ENCODE measurements at places on chromosomes 16 and 17. TPM values are rescaled to one million over a fixed set of nuclear protein-coding genes. Genes with fewer than 3 reads are reported as not detected.
A peak's percentile ranks its signal among the peaks of the same experiment; 100 is the strongest.

- H3K36me3 ChIP-seq, result peaks cover 45% of the 10 kb centered on the region
- H3K4me3 ChIP-seq, result no peak overlapping the region
- H3K4me1 ChIP-seq, result no peaks in the 10 kb centered on the region
- no peak for DNase-seq
- no peak overlapping the region for H3K27ac ChIP-seq
- no peaks in the 10 kb centered on the region for H3K27me3 ChIP-seq
Measured at GRCh38 chr17:35655303-35655702, 68.2 kb downstream of the AP2B1 start.

DNA sequence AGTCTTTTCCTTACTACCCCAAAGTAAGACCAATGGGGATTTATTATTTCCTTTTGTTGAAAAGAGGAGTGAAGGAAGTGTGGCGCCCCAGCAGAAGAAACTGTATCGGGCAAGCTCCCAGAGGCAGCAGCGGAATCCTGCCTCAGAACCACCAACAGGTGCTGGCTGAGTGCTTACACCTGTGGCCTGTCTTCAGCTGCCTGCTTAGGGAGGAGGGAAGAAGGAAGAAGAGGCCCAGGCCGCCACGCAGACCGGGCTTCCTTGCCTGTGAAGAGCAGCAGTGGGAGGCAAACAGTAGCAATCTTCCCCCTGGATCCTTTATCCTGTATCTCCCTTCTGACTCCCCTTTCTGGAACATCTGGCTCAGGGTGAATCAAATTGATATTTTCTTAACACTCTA, 134.7 kb downstream of the AATF start:
- no peak overlapping the region for H3K27ac ChIP-seq
- H3K4me3 ChIP-seq, result no peak overlapping the region
- H3K36me3 ChIP-seq, result no peaks in the 10 kb centered on the region

GRCh38 chr17:45981306-45981705, 17.7 kb upstream of the STH start:
- H3K36me3 ChIP-seq, result no peaks in the 10 kb centered on the region
- DNase-seq, result no peak
- no peak overlapping the region for H3K27ac ChIP-seq
- no peaks in the 10 kb centered on the region for H3K4me1 ChIP-seq
- H3K27me3 ChIP-seq, result no peaks in the 10 kb centered on the region

DNA sequence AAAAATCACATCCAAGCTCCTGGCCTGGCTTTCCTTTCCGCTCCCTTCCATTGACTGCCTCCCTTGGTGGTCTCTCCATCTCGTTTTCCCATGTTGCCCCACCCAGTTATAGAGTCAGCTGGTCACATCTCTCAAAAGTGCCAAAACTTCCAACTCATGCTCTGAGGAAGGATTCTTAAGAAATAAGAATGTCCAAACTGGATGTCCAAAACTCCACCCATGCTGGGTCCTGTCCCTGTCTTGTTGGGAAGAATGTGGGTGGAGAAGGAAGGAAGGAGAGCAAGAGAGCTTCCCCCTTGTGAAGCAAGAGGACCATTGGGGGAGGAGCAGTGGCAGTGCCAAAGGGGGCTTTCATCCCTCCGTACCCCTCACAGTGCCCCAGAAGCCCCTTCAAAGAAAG, 44.6 kb upstream of the MAP3K14 start:
- H3K36me3 ChIP-seq, result no peaks in the 10 kb centered on the region
- no peak overlapping the region for H3K27ac ChIP-seq
- H3K4me1 ChIP-seq, result no peaks in the 10 kb centered on the region
- H3K27me3 ChIP-seq, result no peaks in the 10 kb centered on the region

DNA sequence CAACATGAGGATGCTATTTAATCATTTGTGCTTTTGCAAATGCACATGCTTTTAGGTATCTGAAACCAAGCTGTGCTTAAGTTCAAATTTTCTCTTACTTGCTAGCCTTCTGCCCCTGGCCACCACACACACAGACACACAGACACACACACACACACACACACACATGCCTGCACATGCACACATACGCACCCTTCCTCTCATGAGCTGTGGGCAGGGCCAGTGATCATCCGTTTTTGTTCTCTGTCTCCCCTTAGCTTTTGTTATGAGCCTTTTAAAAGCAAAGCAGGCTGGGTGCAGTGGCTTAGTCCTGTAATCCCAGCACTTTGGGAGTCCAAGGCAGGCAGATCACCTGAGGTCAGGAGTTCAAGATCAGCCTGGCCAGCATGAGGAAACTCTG, 34.2 kb downstream of the CD300LF start:
- DNase-seq, result no peak
- no peak overlapping the region for H3K27ac ChIP-seq
- H3K4me3 ChIP-seq, result no peak overlapping the region
- H3K36me3 ChIP-seq, result no peaks in the 10 kb centered on the region
- H3K4me1 ChIP-seq, result peaks cover 17% of the 10 kb centered on the region
- peaks cover 6% of the 10 kb centered on the region for H3K27me3 ChIP-seq

GRCh38 chr17:37220607-37220953, 155.2 kb upstream of the C17orf78 start:
- H3K27ac ChIP-seq, result no peak overlapping the region
- H3K27me3 ChIP-seq, result no peaks in the 10 kb centered on the region
- no peak overlapping the region for H3K4me3 ChIP-seq

- H3K4me1 ChIP-seq, result no peaks in the 10 kb centered on the region
- no peaks in the 10 kb centered on the region for H3K27me3 ChIP-seq
- H3K4me3 ChIP-seq, result no peak overlapping the region
- no peak overlapping the region for H3K27ac ChIP-seq
Measured at GRCh38 chr16:9443864-9444263, 352.4 kb downstream of the HAPSTR1 start.

- H3K36me3 ChIP-seq, result no peaks in the 10 kb centered on the region
- H3K27me3 ChIP-seq, result no peaks in the 10 kb centered on the region
- no peak for DNase-seq
- no peak overlapping the region for H3K4me3 ChIP-seq
Measured at GRCh38 chr17:75640556-75641119, 7.4 kb downstream of the SMIM5 start.

DNA sequence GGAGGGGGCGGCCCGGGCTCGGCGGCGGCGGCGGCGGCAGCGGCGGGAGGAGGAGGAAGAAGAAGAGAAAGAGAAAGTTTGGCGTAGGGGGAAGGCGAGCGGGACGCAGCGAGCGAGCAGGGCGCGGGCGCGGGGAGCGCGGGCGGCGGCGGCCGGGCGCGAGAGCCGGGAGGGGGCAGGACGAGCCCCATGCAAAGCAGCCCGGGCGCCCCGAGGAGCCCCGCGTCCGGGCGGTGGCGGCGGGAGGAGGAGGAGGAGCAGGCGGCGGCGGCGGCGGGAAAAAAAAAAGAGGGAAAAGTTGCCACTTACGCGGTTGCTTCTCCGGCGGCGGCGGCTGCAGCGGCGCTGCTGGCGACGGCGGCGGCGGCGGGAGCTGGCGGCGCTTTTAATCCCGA, 10.3 kb upstream of the ZFHX3 start:
- DNase-seq, result no peak
- peaks cover 24% of the 10 kb centered on the region for H3K27me3 ChIP-seq
- no peaks in the 10 kb centered on the region for H3K36me3 ChIP-seq
- no peak overlapping the region for H3K27ac ChIP-seq
- H3K4me1 ChIP-seq, result no peaks in the 10 kb centered on the region
- no peak overlapping the region for H3K4me3 ChIP-seq

GRCh38 chr17:67312265-67312664, 54.1 kb downstream of the PSMD12 start:
- no peaks in the 10 kb centered on the region for H3K36me3 ChIP-seq
- no peak for DNase-seq
- H3K27ac ChIP-seq, result no peak overlapping the region
- H3K27me3 ChIP-seq, result no peaks in the 10 kb centered on the region
- no peak overlapping the region for H3K4me3 ChIP-seq

GRCh38 chr17:82212331-82213250, at the start of gene CCDC57:
Gene CCDC57 (minus strand): TSS chr17:82212842. CDS start chr17:82201944, 10,898 bp downstream.
- peak within 1 kb of the TSS; percentile 64 for H3K4me3 ChIP-seq
- H3K36me3 ChIP-seq, result no peaks in the 10 kb centered on the region
- peak; percentile 55 for DNase-seq
- H3K27ac ChIP-seq, result peak within 1 kb of the TSS; percentile 58
- peaks cover 49% of the 10 kb centered on the region for H3K4me1 ChIP-seq

- H3K36me3 ChIP-seq, result no peaks in the 10 kb centered on the region
- no peak overlapping the region for H3K4me3 ChIP-seq
- no peaks in the 10 kb centered on the region for H3K4me1 ChIP-seq
Measured at GRCh38 chr16:56349711-56350161, 75.6 kb downstream of the AMFR start.

GRCh38 chr16:22375963-22376640, 1.7 kb upstream of the CDR2 start:
- no peak overlapping the region for H3K27ac ChIP-seq
- peaks cover 37% of the 10 kb centered on the region for H3K4me1 ChIP-seq
- H3K4me3 ChIP-seq, result no peak overlapping the region

DNA sequence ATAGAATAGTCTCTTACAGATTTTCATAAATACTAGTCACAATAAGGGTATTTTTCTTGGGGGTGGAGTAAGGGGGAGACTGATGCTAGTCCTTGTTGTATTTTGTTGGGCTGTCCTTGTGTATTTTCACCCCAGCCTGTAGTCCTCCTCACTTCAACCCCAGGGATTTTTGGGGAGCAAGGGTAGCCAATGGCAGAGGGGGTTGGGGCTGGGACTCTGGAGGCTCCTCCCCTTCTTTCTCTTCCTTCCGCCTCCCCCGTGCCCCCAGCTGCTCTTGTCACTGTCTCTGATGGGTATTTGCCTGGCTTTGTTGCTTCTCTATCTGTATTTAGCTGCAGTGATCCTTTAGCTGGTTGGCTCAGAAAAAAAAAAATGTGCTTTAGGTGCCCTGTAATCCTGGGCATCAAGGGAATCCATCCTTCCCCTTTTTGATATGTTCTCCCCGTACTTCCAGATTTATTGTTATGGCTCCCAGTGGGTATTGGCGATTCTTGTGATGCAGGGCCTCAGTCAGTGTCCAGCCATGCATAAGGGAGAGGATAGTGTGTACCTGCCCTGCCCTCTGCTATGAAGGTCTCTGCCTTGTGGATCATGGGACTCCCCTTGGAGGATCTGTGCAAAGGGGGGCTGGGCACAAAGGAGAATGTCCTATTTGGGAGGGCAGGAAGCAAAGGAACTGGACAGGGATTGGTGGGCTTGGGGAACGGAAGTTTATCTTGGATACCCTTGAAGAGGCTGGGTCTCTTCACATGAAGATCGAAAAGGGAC, 16.5 kb downstream of the SNF8 start:
- no peak overlapping the region for H3K4me3 ChIP-seq
- DNase-seq, result no peak
- H3K4me1 ChIP-seq, result no peaks in the 10 kb centered on the region
- H3K36me3 ChIP-seq, result peaks cover 87% of the 10 kb centered on the region
- no peaks in the 10 kb centered on the region for H3K27me3 ChIP-seq

GRCh38 chr17:55053855-55054254, 85.3 kb downstream of the STXBP4 start:
- H3K27me3 ChIP-seq, result no peaks in the 10 kb centered on the region
- H3K27ac ChIP-seq, result no peak overlapping the region
- no peak overlapping the region for H3K4me3 ChIP-seq
- no peaks in the 10 kb centered on the region for H3K4me1 ChIP-seq

DNA sequence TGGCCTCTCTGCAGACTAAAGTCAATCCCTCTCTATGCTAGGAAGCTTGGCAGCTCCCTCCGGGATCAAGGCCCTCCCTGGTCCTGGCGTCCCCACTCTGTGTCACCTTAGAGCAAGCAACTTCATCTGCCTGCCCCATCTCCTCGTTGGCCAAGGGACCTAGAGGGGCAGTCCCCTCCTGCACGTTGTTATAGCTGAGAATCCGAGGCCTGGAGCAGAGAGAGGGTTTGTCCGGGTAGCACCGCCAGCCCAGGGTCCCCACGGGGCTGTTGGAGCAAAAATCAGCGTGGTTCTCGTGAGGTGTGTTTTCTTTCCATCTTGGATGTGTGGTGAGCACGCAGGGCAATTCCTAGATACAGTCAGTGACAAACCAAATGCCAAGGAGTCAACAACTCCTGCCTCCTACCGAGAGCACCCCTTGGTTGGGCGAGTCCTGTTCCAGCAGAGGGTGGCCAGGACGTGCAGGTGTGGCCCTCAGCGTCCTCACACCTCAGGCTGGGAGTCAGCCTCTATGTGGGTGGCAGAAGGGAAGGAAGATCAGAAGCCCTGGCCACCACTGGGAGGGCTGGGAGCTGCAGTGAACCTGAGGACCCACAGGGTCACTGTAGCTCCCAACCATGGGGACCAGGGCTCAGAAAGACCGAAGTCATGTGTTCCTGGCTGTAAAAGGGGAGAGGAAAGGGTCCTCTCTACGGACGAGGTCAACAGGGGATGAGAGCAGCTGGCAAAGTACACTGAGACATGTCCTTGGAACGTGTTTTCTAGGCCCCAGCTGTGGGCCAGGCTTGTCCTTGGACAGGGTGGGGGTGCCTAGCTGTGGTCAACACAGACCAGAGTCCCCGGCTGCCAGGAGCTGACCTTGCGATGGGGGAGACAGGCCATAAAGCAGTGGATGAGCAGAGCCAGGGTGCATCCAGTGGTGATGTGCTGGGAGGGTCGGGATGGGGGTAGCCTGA, 85.6 kb upstream of the CIBAR2 start:
- no peak overlapping the region for H3K4me3 ChIP-seq
- no peak overlapping the region for H3K27ac ChIP-seq
- no peak for DNase-seq
- no peaks in the 10 kb centered on the region for H3K4me1 ChIP-seq
- H3K27me3 ChIP-seq, result no peaks in the 10 kb centered on the region
- no peaks in the 10 kb centered on the region for H3K36me3 ChIP-seq

DNA sequence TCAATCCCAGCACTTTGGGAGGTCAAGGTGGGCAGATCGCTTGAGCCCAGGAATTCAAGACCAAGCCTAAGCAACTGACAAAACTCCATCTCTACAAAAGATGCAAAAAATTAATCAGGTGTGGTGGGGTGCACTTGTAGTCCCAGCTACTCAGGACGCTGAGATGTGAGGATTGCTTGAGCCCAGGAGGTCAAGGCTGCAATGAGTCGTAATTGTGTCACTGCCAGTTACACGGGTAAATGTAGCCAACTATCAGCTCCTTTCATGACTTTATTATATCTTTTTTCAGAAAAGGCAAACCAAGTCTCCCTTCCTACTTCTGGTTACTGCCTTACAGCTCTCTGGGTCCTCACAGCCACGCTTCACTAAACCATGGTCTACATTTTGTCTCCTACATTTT, 4.0 kb downstream of the SDF2 start:
- no peak overlapping the region for H3K27ac ChIP-seq
- H3K4me1 ChIP-seq, result peaks cover 18% of the 10 kb centered on the region
- no peaks in the 10 kb centered on the region for H3K27me3 ChIP-seq
- H3K4me3 ChIP-seq, result no peak overlapping the region
- H3K36me3 ChIP-seq, result peaks cover 11% of the 10 kb centered on the region

Gene HOXB4
- total RNA-seq, result 3.1 TPM

Gene ABI3
- 9.5 TPM for total RNA-seq

Gene CDH8
- not detected for total RNA-seq

Gene CRHR1
- not detected for total RNA-seq

Gene LRRC36
- total RNA-seq, result not detected

Gene DNAAF1
- total RNA-seq, result not detected
